ENCODE measurements at places on chromosomes 1 and 21.

DNA sequence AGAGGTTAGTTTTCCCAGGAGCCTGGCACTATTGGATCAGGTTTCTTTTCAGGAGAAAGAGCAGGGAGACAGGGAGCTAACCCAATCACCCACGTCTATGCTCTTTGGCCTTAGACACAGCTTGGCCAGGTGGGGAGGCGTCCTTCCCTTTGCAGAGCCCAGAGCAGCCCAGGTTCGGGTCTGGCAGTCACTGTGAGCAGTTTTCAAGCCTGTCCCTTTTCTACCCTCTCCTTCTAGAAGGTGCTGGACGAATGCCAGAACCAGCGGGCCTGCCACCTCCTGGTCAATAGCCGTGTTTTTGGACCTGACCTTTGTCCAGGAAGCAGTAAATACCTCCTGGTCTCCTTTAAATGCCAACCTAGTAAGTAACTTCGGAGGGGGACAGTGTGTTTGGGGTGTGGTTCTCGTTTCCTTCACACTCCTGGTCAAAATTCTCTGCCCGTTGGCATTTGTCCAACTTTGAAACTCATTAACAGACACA is 44.9 kb downstream of the EVA1C start:
- DNase-seq = no peak

- no peak for DNase-seq
Measured at GRCh38 chr1:167799747-167800146, 78.0 kb downstream of the MPZL1 start.

DNA sequence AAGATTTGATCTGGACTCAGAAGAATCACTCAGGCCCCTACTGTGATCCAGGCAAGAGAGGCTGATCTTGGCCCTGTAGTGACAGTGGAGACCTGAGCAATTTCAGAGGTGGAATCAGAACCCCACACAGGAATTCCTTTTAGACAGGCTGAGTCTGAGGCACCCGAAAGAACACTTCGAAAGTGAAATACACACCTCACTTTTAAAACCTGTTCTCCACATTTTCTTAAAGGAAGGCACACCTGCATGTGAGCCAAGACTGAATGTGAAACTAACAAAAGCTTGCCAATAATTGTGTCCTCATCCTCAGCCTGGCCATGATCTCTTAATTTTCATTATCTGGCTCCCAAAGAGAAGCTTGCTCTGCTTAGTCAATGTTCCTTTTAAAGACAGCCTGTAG is 32.2 kb downstream of the SIPA1L2 start:
- no peak for DNase-seq

- DNase-seq = no peak
Measured at GRCh38 chr1:224670506-224670905, 54.4 kb downstream of the CNIH3 start.

DNA sequence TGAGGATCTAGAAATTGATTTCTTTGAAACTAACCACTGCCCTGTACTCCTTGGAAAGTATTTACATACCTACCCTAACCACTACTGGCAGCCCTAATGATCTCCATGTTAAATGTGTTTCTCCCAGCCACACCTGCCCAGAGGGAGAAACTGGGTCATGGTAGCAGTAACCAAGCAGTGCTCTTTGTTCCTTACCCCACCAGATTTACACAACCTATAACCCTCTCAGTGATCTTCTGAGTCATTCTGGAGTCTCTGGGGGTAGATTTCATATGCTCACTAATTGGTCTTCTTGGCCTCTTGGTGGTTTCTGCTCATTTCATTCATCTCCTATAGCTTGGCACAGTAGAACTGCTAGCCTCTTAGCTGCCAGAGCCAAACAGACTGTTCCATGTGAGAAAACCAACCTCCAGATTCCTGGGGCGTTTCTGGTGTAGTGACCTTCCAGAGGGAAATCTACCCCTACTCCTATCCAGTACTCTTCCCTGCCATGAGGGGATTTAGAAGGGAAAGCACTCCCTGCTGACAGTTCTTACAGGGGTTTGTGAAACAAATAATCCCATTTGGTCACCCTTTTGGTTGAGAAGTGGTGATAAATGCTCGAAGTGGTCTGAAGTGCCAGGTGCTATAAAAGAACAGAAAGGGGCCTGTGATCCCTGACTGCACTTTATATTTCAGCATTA is 36.2 kb upstream of the LRIG2 start:
- no peak for DNase-seq

DNA sequence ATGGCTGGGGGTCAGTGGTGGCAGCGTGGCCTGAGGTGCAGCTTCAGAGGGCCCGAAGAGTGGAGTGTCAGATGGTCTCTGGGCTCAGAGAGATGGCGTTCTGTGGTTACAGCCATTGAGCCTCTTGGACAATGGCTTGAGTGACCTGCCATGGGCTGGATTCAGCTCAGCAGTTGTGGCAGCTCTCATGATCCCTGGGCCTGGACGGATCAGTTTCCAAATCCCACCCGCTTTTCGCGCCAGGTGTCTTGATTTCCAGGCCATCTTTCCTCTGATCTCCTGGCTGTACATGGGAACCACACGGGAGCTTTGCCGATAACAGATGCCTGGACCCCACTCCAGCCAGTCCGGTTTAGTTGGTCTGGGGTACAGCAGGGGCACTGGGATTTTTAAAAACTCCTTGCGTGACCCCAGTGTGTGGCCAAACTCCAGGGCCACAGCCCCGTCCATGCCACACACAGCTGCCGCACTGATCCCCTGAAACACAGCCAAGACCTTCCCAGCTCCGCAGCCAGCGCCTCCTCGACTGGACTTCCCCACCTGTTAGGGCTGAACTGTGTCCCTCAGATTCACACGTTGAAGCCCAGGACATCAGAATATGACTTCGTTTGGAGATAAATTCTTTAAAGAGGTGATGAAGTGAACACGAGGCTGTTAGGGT is 67.9 kb downstream of the ATP5PO start:
- DNase-seq = no peak

All from fibroblast of skin of left quadriceps (primary cell).